Activated CD8-positive, alpha-beta memory T cell treated with anti-CD3 and anti-CD28 coated beads for 4 hours (primary cell): ENCODE measurements at places on chromosomes 4 and X.

- DNase-seq, result no peak
These were observed 101.9 kb downstream of the ARHGAP10 start for GRCh38 chr4:147833741-147834140.

- no peak for DNase-seq
These were observed 7.0 kb downstream of the JAKMIP1 start for GRCh38 chr4:6193399-6193798.

- DNase-seq, result no peak
These were observed 114.4 kb upstream of the NOCT start for GRCh38 chr4:138901177-138901576.

GRCh38 chrX:148632444-148632843 lies 132.0 kb downstream of the AFF2 start:
- DNase-seq, result no peak

- DNase-seq, result no peak
These were observed 30.3 kb downstream of the ARAP2 start for GRCh38 chr4:36213977-36214376.

GRCh38 chr4:82519072-82519471 lies 42.7 kb downstream of the TMEM150C start:
- DNase-seq, result no peak

- no peak for DNase-seq
These were observed 87.8 kb downstream of the SH3KBP1 start for GRCh38 chrX:19799319-19800182.

- no peak for DNase-seq
These were observed 30.9 kb upstream of the MYOZ2 start for GRCh38 chr4:119104644-119105273.

GRCh38 chrX:120749141-120749846 lies 119.4 kb upstream of the C1GALT1C1 start:
- DNase-seq, result no peak

DNA sequence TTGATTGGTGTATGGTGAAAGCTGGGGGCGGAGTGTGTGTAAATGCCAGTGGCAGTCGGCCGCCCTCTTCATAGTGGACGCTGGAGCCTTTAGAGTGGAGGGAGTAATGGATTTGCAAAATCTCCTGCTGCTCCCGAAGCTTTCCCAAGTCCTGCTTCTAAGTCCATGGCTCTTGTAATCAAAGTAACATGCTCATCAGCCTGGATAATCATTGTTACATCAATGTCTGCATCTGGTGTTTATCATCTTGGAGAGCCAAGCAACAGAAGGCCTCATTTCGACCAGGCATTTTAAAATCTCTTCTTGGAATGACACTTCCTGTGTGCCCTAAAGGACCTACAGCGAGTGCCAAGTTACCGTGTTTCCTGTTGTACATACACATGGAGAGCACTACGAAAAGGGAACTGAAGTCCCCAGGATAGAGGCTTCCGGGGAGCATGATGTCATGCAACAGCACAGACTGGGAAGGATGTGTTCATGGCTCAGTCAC lies 32.2 kb downstream of the UNC5C start:
- DNase-seq, result no peak

DNA sequence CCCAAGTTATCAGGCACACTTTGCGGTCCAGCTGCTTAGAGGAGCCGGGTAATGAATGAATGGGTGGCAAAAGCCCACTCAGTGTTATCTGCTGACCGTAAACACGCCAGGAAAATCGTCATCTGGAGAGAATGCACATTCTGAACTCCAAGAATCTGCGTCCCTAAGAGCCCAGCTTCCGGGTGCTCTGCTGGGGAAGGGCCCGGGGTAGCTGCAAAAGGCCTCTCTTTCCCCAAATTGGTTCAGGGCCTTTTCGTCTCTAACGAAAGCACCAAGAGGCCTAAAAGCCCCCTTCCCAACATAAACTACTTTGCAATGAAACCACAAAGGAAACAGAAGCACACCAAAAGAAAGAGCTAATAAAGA lies 1.6 kb upstream of the SFRP2 start:
- DNase-seq, result no peak

DNA sequence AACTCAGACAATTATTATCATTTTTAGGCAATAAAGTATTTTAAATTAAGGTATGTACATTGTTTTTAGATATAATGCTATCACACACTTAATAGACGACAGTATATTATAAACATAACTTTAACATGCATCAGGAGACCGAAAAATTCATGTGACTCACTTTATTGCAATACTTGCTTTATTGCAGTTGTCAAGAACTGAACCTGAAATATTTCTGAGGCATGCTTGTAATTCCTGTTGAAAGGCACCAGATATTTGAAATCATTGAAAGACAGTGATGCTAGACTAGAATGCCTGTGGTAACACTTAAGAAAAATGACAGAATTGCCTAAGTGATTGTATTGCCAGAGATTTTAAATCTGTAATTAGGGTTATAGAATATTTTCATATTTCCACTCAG lies 175.6 kb upstream of the MAGEB2 start:
- no peak for DNase-seq

DNA sequence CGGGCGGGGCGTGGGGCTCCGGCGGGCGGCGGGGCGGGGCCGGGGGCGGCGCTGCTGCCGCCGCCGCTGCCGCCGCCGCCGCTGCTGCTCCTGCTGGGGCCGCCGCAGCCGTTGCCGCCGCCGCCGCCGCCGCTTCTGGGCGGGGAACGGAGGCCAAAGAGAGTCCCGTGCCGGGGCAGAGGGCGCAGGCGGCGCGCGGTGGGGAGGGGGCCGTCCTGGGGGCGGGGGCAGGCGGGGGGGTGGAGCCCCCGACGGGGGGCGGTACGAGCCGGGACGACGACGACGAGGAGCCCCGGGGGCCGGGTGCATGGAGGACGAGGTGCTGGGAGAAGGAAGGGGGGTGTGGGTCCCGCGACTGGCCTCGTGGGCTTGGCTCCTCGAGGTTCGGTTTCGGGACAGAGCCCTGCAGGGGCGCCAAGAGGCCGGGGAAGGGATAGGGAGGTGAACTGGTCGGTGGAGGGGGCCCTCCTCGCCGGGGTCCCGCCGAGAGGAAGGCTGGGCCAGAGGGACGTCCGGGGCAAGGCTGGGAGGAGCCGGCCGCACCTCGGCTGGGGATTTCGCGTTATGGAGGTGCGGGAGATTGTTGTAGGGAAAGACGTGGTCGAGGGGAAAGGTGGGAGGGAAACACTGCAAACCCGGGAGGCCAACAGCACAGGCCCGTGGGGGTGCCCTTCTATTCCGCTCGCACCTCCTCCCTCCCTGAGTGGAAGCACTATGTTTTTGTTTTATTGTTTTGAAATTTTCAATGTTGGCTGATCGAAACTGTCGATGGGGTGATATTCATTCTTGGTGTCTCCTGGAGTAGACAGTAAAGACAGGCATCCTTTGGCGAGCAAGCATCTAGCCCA lies 1.9 kb downstream of the BCORL1 start:
- DNase-seq, result no peak

DNA sequence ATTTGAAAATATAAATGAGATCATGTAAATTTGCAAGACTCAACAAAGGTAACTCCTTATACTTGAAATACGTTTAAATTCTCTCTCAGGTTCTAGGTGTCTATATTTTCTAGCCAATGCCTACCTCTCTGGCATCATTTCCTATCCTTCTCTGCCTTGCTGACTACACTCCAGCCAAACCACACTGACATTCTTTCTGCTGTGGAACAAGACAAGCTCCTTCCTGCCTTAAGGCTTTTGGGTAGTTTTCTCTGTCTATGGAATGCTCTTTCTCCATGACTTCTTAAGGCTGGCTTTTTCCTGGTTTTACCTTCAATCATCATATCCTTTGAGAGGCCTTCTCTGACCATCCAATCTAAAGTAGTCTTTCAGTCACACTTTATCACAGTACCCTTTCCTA lies 201.0 kb downstream of the SPRY1 start:
- DNase-seq, result no peak

DNA sequence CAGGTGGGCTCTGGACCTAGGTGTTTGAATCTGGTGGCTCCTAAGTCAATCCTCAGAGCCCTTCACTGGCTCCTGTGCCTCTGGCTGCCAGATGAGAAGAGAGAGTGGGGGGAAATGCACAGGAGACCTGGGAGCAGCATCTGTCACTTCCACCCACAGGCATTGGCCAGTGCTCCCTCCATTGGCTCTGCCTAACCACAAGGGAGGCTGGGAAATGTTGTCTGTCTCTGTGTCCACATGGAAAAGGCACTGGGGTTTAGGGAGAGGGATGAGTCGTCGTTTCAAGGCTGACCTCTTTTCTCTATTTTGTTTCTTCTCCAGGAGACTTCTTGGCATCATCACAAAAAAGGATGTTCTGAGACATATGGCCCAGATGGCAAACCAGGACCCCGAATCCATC lies 76.4 kb downstream of the CLCN4 start:
- no peak for DNase-seq

DNA sequence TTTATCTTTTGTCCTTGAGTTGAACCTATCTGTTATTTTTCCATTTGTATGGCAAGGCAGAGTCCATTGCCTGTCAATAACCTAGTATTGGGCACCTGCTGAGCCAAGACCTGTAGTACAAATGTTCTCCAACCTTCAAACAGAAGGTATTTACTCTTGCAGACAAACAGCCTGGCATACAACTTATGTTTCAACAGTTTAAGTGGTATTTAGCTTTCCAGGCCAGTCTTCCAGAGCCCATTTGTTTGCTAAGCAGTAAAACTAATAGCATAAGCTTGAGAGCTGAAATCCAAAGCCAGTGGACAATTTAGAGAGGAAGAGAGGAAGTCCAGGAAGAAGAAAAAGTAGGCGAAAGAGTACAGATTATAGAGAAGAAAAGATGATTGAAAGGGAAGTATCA lies 979.3 kb downstream of the GLUD2 start:
- no peak for DNase-seq
